ENCODE measurements at places on chromosomes 11 and 22. TPM values are rescaled to one million over a fixed set of nuclear protein-coding genes. Genes with fewer than 3 reads are reported as not detected.

DNA sequence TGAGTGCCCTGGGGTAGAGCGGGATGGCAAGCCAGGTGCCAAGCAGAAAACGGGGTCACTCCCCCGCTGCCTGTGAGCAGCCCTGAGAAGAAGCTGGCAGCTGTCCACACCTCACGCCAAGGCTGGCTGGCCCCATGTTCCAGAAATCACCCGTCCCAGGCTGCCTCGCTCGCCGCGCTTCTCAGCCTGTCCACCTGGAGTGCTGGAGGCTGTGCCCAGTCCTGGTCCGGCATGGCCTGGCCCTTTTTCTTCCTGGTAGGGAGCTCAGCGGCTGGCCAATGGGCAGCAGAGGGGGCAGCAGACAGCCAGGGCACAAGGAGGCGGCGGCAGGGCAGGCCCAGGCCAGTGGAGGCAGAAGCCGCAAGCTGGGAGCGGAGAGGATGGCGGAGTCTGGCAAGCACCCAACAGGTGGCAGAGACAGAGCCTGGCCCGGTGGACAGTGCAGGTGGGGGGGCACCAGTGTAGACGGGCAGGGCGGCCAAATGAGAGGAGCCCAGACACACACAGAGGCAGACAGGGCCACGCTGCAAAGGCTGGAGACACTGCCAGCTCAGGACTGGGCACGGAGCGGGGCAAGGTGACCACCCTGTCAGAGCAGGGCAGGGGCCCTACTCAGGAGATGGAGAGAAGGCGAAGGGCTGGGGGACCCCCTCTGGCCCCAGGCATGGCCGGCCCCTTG lies 37.2 kb upstream of the TH start:
- no peak for DNase-seq
- H3K4me3 ChIP-seq = no peak overlapping the region
- H3K4me1 ChIP-seq = peaks cover 7% of the 10 kb centered on the region
- no peak overlapping the region for H3K27ac ChIP-seq
- H3K36me3 ChIP-seq = no peaks in the 10 kb centered on the region
- H3K27me3 ChIP-seq = no peaks in the 10 kb centered on the region

GRCh38 chr22:49081926-49082325 lies 745.7 kb downstream of the BRD1 start:
- DNase-seq = no peak
- H3K27me3 ChIP-seq = no peaks in the 10 kb centered on the region
- H3K36me3 ChIP-seq = no peaks in the 10 kb centered on the region
- no peak overlapping the region for H3K27ac ChIP-seq
- no peaks in the 10 kb centered on the region for H3K4me1 ChIP-seq

The GNG3 gene
- not detected for total RNA-seq

- peak; percentile 59 for DNase-seq
- H3K36me3 ChIP-seq = peaks cover 18% of the 10 kb centered on the region
- H3K4me3 ChIP-seq = peak overlapping the region; percentile 89
Observed at GRCh38 chr11:119108146-119108856, 1.2 kb downstream of the C2CD2L start.

The SAA4 gene
- total RNA-seq = not detected

GRCh38 chr11:10116588-10116987 lies 177.4 kb downstream of the SBF2 start:
- no peaks in the 10 kb centered on the region for H3K27me3 ChIP-seq
- no peaks in the 10 kb centered on the region for H3K4me1 ChIP-seq
- H3K27ac ChIP-seq = no peak overlapping the region
- no peak for DNase-seq

DNA sequence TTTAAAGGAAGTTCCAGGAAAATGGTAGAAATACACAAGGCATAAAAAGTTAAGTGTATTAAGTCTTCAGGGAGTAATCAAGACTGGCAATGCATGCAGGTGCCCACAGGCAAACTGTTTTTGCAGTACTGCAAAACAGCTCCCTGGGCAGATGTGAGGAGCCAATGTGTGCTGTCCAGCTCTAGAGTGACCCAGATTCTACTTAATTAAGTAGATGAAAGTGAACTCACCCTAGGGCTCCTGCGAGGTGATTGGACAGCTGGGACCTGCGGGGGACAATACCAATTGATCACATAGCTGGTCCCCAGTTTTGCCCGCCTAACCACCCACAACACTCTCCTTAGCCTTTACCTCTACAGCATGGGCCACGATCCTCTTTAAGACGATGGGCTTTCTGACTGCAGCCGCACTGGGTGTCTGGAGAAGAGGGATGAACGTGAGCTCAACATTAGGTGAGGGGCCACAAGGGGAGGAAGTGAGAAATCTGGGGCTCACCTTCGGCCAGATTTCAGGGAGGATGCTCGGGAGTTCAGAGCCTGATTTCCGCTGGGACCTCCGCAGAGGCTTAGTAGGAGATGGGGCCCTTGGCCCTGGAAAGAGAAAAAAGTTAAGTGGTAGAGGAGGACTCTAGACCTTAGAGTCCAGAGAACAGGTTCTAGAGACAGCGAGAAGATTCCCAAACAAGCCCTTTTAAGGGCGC lies 556 bp downstream of the CDCA5 start:
- H3K4me1 ChIP-seq = peaks cover 47% of the 10 kb centered on the region
- DNase-seq = peak; percentile 30
- H3K27me3 ChIP-seq = no peaks in the 10 kb centered on the region
- peak overlapping the region; percentile 99 for H3K4me3 ChIP-seq

The DLG2 gene
- 1.7 TPM for total RNA-seq

DNA sequence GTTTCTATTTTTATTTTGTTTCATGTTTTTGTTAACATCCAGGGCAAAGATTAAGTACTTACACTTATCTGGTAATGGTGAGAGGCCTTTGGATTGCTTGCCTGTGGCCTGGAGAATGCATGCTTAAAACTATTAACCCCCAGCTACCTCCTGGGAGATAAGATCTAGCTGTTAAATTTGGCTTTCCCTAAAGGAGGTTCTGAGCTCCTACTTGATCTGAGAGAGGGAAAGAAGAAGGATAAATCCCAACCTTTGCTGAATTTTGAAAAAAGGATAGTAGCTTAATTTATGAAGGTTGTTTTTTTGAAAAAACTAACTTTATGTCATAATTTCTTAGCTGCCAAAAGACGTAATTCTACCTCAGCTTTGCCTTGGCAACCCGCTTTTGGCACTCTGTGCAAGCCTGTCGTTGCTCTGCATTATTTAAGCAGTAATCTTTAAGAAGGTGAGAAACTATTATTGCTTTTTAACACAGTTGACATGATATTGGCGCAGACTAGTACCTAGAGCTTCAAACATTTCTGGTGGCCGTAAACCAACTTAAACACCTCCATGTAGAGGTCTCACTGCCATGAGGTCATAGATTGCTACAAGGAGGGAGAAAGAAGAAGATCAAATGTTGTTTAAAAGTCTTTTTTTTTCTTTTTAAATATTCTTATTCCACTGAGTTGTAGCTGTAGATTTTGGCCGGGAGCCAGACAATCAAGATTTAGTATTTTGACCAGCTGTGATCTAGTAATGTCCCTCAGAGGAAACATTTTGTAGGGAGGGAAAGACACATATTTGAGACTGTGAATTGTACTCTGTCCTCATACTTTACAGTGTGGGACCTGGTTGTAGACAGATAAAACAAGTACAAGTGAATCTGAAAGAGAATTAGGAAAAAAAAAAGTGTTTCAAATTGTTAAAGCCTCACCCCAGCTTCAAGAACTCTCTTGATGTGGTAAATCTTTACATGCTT lies 74.4 kb downstream of the WNT11 start:
- peaks cover 31% of the 10 kb centered on the region for H3K4me1 ChIP-seq
- no peaks in the 10 kb centered on the region for H3K27me3 ChIP-seq
- no peak for DNase-seq

The BTBD18 gene
- total RNA-seq = not detected

GRCh38 chr11:71998649-71999310 lies at the start of gene IL18BP:
IL18BP (plus strand) TSS chr11:71998909; CDS start chr11:71999985, 1,076 bp downstream.
- peaks cover 20% of the 10 kb centered on the region for H3K4me1 ChIP-seq
- peak within 1 kb of the TSS; percentile 90 for H3K27ac ChIP-seq

GRCh38 chr22:42808521-42808920 lies 48.6 kb downstream of the ARFGAP3 start:
- no peaks in the 10 kb centered on the region for H3K4me1 ChIP-seq
- H3K4me3 ChIP-seq = no peak overlapping the region
- H3K36me3 ChIP-seq = peaks cover 17% of the 10 kb centered on the region
- no peaks in the 10 kb centered on the region for H3K27me3 ChIP-seq
- DNase-seq = no peak

The SCYL1 gene
- total RNA-seq = 78.8 TPM

GRCh38 chr22:45235101-45235777 lies 5.5 kb downstream of the KIAA0930 start:
- no peak overlapping the region for H3K4me3 ChIP-seq
- peak; percentile 66 for DNase-seq

The FREY1 gene
- total RNA-seq = 1.0 TPM

- H3K36me3 ChIP-seq = no peaks in the 10 kb centered on the region
- DNase-seq = no peak
- H3K27me3 ChIP-seq = peaks cover 2% of the 10 kb centered on the region
- no peaks in the 10 kb centered on the region for H3K4me1 ChIP-seq
Observed at GRCh38 chr22:48051796-48052620, 1289.6 kb downstream of the TBC1D22A start.

- no peak overlapping the region for H3K27ac ChIP-seq
- H3K27me3 ChIP-seq = peaks cover 34% of the 10 kb centered on the region
- peak; percentile 43 for DNase-seq
Observed at GRCh38 chr11:34565417-34566207, 52.0 kb upstream of the ELF5 start.

DNA sequence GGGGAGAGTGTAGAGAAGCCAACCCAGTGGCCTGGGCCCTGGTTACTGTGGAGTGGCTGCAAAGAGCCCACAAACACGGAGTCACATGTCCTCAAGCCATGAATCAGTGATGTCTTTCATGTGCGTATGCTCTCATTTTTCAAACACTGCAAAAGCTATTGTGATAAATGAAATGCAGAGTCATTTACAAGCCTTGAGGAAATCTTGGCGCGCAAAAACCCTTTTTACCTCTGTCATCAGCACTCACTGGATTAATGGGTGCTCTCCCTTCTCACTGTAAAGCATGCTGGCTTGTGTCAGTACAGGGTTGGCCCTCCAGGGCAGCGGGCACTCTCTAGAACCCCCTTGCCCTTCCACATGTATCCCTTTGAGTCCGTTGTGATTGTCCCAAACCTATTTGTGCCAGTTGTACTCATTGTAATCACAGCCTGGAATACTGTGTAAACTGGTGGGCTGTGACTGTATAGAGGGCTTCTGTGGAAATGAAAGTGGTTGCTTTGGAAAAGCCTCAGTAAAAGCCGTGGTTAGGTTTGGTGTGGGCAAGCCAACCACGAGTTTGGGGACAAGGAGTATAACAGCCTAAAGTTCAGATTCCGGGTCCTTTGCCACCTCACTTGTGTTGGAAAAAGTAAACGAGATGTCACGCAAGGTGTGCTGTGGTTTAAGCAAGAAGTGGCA lies 10.4 kb downstream of the GNAZ start:
- H3K4me3 ChIP-seq = no peak overlapping the region
- H3K4me1 ChIP-seq = peaks cover 3% of the 10 kb centered on the region
- no peaks in the 10 kb centered on the region for H3K27me3 ChIP-seq
- peak; percentile 13 for DNase-seq
- no peaks in the 10 kb centered on the region for H3K36me3 ChIP-seq
- peak overlapping the region; percentile 49 for H3K27ac ChIP-seq

- H3K27ac ChIP-seq = peak overlapping the region; percentile 69
- peak; percentile 53 for DNase-seq
- H3K4me1 ChIP-seq = peaks cover 48% of the 10 kb centered on the region
Observed at GRCh38 chr11:67504005-67504949, 886 bp downstream of the PITPNM1 start.

GRCh38 chr11:29159552-29160465 lies 857.0 kb downstream of the KCNA4 start:
- H3K4me1 ChIP-seq = no peaks in the 10 kb centered on the region
- no peaks in the 10 kb centered on the region for H3K36me3 ChIP-seq
- peak; percentile 11 for DNase-seq
- H3K27ac ChIP-seq = no peak overlapping the region
- no peaks in the 10 kb centered on the region for H3K27me3 ChIP-seq
- no peak overlapping the region for H3K4me3 ChIP-seq

DNA sequence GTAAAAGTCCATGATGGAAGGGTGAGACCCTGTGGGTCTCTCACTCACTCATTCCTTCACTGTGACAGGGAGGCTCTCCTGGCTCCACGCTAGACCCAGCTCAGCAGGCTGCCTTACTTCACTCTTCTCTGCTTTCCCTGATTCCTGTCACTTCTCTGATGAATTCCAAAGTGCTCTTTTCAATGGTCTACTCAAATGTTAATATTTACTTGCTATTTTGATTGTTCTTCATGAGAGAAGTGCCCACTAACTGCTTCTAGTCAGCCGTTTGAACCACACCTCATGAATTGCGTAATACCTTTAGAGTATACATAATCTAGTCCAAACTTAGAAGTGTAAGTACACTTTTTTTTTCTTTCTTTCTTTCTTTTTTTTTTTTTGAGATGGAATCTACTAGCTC lies 1350.2 kb upstream of the RAG2 start:
- H3K4me3 ChIP-seq = no peak overlapping the region
- no peak for DNase-seq
- H3K27ac ChIP-seq = no peak overlapping the region
- H3K4me1 ChIP-seq = no peaks in the 10 kb centered on the region
- no peaks in the 10 kb centered on the region for H3K36me3 ChIP-seq
- H3K27me3 ChIP-seq = no peaks in the 10 kb centered on the region

The STT3A gene
- total RNA-seq = 127 TPM

- H3K4me1 ChIP-seq = no peaks in the 10 kb centered on the region
- H3K4me3 ChIP-seq = no peak overlapping the region
- no peak for DNase-seq
- no peaks in the 10 kb centered on the region for H3K36me3 ChIP-seq
- H3K27me3 ChIP-seq = peaks cover 2% of the 10 kb centered on the region
Observed at GRCh38 chr11:112770487-112770886, 190.7 kb upstream of the NCAM1 start.

GRCh38 chr11:78160557-78160956 lies 21.1 kb upstream of the ALG8 start:
- H3K4me3 ChIP-seq = no peak overlapping the region
- no peak overlapping the region for H3K27ac ChIP-seq
- no peak for DNase-seq
- no peaks in the 10 kb centered on the region for H3K27me3 ChIP-seq

GRCh38 chr22:28948424-28948823 lies 65.1 kb downstream of the ZNRF3 start:
- peaks cover 12% of the 10 kb centered on the region for H3K36me3 ChIP-seq
- H3K27me3 ChIP-seq = peaks cover 64% of the 10 kb centered on the region
- H3K4me1 ChIP-seq = no peaks in the 10 kb centered on the region

DNA sequence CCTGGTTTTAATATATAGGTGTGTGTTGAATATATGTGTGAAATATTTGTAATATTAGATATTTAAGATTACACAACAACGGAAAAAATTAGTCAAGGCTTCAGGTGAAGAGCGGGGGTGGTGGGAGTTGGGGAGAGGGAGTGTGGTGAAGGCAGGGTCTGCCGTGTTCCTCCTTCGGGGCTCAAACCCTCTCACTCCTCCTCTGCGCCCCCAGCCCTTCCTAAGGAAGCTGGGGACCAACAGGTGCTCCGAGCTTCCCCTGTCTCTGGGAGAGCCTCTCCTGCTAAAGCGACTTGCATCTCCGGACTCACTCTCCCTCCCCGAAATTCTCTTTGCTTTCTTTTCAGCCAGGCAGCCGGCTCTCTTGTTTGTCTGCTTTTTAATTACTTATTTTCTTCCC lies 960 bp upstream of the CADM1 start:
- H3K4me3 ChIP-seq = no peak overlapping the region
- H3K36me3 ChIP-seq = no peaks in the 10 kb centered on the region
- H3K27me3 ChIP-seq = peaks cover 32% of the 10 kb centered on the region
- peaks cover 10% of the 10 kb centered on the region for H3K4me1 ChIP-seq
- H3K27ac ChIP-seq = no peak overlapping the region

The PKNOX2 gene
- not detected for total RNA-seq

The TBCEL gene
- 7.7 TPM for total RNA-seq

The SCGB1D2 gene
- not detected for total RNA-seq

The OR52E8 gene
- not detected for total RNA-seq
